ENCODE measurements at places on chromosomes 13 and 19.

DNA sequence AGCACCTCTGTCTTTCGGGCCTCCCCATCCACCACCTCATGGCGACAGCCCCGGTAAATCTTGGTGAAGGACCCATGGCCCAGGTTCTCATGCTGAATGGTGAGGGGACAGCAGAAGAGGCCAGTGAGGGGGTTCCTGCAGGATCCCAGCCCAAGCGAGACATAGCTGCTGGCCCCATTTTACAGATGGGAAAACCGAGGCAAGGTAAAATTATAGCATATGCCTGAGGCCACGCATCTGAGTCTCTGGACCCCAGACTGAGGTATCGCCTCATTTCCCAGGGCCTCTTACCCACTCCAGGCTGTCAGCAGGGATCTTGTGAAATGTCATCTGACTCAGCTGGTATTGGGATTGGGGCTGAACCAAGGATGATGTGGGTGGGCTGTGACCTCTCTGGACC is 9.8 kb downstream of the JAK3 start:
- no peak for DNase-seq

DNA sequence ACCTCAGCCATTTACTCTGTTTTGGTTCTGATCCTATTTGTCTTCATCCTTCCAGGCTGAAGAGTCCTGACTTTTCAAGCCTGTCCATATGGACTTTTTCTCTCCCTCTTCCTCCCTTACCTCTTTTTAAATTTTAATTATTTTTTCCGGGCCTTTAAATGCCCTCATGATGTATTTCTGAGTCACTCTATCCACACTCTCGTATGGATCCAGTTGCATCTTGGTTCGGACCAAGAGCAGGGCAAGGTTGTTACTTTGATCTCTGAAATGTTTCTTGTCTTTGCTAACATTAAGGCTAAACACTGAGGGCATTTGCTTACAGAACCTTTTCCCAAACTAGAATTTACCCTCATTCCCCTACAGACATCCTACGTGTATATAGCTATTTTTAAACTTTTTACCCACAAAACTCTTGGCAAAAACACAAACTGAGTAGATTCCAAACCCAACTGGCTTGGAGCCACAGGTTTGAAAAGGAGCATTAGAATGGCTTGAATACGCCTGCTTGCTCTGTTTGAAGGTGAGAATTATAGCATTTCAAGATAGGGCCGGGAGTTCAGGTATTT is 47.4 kb upstream of the SERPINE3 start:
- no peak for DNase-seq

DNA sequence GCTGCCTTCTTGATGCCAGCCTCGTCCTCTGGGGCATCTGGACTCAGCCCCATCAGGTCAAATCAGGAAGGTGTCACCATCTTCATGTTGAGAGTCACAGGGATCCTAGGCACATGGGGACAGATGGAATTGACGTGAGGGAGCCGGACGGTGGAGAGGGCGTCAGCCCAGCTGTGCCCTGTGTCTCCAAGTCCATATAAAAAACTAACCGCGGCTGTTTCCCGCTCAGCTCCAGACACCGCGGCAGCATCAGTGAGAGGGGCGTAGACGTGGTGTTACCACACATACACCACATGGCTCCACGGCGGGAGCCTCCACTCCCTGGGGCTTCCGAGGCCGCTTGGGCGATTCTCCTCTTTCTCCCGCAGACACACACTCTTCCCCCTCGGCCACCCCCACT is 5.6 kb upstream of the PRR36 start:
- DNase-seq = no peak

- no peak for DNase-seq
These were observed 4.2 kb downstream of the ADPRHL1 start for GRCh38 chr13:113448885-113449692.

GRCh38 chr13:67090856-67091255 is 139.3 kb downstream of the PCDH9 start:
- no peak for DNase-seq

GRCh38 chr13:93248627-93249047 is 22.0 kb downstream of the GPC6 start:
- no peak for DNase-seq

DNA sequence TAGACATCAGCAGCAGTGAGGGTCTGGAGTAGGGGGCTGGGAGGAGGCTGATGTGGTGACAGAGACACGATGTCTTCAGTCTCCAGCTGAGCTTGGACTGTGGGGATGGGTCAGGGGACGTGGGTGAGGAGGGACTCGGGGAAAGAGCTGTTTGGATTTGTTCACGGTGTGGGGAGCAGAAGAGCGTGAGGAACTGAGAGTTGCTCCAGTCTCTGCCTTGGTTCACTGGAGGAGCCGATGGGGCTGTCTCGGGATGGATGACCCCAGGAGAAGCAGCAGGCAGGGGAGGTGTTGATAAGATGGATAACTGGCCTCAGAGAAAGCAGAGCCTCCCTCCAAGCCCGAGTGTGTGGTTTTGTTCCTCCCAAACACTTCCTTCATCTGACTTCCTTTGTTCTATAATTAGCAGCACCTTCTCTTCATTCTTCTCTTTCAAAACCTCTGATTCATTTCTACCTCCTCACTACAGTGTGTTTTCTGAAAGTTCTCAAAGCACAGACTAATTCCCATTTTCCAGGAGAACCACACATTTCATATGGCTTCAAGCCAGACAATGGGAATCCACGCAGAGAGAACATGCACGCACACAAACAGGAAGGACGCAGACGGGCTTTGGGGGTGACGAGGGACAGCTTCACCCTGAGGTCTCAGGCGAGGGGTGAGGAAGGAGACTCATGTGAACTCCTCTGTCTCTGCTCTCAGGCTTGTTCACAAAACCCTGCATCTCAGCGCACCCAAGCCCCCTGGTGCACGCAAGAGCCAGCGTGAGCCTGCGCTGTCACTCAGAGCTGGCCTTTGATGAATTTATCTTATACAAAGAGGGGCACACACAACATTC is 18.6 kb downstream of the LAIR2 start:
- no peak for DNase-seq

DNA sequence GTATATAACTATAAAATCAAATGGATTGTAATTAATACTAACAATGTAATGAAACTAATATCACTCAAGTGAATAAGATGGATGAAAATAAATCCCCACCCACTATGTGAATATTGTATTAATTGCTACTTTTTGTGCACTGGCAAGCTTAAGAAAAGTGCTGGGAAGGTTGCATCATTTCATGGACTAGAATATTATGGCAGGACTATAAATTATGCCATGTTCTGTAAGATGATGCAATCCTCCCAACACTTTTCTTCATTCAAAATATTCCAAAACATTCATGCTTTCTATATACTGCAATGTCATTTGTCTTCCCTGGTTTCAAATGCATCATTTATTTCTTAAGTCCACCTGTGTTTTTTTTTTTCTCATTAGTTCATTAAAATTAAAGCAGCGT is 457.6 kb upstream of the GPC6 start:
- DNase-seq = no peak

DNA sequence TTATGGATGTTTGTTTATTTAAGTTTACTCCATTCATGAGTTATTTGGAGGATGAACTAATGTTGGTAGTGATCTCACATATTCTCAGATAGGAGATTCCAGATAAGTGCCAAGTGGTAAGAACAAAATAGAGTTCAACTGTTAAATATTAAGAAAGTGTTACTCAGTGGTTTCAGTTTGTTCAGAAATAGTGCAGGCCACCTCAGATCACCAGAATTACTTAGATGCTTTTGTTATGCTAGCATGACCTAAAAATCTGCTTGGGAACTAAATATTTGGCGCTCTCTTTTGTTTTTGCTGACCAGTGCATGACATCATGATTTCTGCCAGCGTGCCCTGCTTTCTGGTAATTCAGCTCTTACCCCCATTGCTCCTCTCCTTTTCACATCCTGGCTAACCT is 15.6 kb downstream of the CLDN10 start:
- no peak for DNase-seq

Measured in T-helper 17 cell (primary cell).